ENCODE measurements at places on chromosomes 5 and 9.

DNA sequence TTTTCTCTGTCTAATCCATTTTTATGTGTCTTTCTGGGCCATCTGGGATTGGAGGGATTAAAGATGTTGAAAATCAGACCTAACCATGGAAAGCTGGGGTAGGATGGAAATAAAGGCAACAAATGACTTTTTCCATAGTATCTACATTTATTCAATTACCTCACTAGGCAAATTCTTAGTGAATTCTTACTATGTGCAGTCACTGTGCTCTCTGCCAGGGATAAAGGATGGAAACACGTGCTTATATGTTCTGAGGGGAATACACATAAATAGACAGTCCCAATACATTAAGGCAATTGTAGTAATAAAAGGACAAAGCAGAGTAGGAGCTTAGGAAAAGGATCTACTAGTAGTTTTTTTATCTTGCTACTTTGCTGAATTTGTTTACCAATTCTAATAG lies 214.2 kb downstream of the PRR16 start:
- DNase-seq, result no peak

DNA sequence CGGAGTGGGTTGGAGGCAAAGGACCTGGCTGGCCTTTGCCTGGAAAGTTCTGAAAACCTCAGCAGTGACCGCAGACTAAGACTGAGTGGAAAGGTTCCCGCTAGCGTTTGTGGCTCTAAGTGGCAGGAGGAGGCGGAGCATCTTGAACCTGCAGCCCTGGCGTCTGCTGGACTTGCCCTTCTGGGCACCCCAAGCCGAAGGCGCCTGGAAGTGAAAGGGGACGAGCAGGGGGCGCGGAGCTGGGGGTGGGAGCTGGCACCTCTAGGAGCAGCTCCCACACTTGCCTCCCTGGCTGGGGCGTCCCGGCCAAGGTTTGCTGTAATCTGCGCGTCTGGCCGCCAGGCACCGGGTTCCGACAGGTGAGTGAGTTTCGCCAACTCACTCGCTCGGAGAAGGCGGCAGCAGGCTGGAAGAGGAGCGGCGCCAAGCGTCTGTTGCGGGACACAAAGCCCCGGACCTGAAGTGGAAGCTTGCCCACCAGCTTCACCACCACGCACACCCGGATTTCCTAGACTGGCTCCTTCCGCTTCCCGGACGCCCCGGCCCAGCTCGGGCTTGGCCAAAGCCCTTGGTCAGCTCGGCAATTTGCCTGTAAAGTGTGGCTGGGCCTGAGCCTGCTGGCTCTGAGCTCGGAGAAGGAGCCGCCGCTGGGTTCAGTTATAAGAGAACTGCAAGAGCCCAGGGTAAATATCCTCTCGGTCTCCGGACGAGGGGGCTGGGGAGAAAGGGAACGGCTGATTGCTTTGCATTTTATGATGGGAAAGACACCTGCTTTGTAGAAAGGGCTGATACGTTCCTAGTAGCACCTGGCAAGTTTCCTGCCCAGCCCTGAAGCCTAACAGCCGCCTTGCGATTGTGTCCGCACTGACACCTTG lies at the start of gene GNA14:
Gene GNA14 (minus strand): TSS at position 89 of the 875 bp plus-strand sequence. CDS start 529 bp downstream, outside the sequence.
- DNase-seq, result peak; percentile 17

DNA sequence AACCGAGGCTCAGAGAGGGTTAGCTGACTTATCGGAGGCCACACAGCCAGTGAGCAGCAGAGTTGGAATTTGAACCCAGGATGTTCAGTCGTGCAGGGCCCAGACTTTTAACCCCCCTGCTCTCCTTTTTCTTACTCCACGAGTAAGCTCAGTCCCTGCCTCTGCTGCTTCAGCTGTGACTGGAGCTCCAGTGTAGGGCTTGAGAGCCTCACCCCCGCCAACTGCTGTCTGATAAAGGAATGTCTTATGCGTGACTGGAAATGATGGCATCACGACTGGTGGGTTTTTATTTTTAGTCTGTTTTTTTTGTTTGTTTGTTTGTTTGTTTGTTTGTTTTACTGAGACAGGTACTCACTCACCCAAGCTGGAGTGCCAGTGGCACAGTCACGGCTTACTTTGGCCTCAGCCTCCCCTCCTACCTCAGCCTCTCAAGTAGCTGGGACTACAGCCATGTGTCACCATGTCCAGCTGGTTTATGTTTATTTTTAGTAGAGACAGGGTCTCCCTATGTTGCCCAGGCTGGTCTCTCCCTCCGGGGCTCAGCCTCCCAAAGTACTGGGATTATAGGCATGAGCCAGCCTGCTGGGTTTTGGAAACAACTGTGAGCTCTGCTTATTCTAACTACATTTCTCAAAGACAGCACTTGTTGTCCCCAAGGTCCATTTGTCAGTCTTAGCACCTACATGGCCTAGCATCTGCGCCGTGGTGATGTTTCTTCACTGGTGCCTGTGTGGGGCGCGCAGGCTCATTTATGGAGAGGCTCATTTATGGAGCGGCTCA lies 52.5 kb upstream of the NCS1 start:
- no peak for DNase-seq

DNA sequence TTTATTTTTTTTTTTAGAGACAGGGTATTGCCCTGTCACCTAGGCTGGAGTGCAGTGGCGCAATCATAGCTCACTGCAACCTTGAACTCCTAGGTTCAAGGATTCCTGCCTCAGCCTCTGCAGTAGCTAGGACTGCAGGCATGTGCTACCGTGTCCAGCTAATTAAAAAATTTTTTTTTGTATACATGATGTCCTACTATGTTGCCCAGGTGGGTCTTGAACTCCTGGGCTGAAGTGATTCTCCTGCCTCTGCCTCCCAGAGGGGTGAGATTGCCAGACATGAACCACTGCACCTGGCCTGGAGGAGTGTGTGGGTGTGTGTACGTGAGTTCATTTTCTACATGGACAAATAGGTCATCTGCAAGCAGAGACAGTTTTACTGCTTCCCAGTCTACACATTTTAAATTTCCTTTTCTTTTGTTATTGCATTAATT lies 33.8 kb downstream of the JMY start:
- no peak for DNase-seq

DNA sequence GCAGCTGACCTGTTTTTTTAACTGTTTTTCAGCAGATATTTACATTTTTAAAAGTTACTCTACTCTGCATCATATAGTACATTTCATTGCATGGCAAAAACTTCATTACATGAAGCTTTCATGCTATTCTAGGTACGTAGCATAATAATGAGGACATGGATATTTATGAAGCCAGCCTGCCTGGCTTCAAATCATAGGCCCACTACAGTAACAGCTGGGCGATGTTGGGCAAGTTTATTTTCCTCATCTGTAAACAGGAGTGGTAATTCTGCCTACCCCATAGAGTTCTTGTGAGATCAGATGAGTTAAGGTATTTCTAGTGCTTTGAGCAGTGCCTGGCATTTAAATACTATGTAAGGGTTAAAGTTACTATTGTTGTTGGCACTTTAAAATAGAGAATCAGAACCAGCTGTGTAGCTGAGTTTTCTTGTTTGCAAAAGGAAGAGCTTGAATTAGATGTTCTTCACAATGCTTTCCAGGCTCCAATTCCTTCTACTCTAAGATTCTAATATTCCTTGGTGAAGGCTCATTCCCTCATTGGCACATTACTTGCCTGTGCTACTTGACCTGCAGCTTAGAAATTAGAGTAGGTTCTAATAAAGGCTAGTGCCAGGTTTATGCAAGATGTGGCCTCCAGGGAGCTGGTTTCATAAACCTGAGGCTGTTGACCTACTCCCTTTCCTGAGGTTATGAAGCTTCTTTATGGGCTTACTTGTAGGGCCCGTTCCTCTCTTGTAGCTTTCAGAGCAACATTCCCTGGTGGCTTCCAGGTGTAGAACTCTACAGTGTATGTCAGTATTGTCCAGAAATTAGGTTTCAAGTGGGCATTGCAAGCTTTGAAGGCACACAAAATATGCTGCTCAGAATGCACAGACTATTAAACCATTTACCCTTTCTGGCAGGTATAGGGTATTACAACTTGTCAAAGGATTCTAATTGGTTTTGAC lies 14.5 kb downstream of the ANP32B start:
- no peak for DNase-seq

- no peak for DNase-seq
Observed at GRCh38 chr5:74643111-74643562, 2.6 kb upstream of the ENC1 start.

DNA sequence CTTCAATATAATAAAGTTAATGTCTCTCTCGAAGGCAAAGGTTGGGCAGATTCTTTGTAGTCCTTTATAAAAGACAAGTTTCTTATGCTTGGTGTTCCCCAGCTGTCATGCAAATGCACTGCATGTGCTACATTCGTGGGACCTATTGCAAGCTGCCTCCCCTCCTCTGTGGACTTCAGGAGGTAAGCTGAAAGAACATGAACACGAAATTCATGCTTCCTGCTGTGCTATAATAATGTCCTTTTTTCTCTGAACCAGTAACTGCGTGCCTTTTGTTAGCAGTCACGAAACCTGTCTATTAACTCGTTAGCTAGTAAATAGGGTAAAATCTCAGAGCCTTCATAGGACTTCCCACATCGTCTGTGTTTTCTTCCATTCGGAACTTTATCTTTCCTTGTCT lies 363.5 kb downstream of the CDH9 start:
- DNase-seq, result no peak

DNA sequence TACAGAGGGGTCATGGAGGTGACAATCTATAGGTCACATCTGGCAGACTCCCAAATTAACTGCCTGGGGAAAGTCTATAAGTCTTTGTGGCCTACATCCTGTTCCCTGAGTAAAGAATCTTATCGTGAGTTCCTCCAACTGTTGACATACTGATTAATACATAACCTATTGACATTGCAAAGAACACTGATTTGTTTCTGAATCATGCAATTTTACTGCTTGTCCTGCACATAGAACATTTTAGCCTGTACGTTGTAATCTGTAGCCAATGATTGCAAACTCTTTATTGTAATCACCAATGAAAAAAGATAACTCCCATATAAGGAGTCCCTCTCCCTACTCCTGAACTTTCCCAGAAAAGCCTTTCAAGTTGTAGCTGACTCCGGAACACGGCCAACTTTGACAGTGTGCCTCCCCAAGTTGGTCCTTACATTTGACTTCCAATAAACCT lies 18.8 kb upstream of the OR2K2 start:
- no peak for DNase-seq

GRCh38 chr9:110975278-110975677 lies 63.0 kb downstream of the LPAR1 start:
- no peak for DNase-seq

DNA sequence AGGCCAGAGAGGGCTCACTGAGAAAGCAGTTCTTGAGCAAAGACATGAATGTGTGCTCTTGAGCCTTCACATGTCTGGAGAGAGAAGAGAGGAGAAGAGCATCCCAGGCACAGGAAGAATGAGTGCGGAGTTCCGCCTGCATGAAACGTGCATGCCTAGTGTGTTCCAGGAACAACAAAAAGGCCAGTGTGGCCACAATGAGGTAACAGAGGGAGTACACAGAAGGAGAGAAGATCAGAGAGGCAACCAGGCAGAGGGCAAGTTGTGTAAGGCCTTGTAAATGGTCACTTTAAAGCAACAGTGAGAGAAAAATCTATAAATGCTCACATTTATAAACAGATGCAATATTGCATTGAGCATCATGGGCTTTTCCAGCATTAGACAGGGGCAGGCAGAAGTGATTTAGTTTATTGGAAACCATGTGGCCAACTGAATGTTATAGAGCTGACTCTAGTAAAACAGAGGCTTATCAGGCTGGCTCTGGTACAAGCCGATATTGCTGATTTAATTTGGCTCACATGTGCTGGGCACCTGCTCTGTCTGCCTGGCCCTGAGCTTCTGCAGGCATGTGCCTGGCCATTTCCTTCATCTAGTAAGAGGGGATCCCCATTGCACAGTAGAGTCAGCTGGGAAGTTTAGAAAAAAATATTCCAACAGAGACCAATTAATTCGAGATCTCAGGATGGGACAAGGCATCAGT lies 185.3 kb downstream of the SAXO1 start:
- no peak for DNase-seq

DNA sequence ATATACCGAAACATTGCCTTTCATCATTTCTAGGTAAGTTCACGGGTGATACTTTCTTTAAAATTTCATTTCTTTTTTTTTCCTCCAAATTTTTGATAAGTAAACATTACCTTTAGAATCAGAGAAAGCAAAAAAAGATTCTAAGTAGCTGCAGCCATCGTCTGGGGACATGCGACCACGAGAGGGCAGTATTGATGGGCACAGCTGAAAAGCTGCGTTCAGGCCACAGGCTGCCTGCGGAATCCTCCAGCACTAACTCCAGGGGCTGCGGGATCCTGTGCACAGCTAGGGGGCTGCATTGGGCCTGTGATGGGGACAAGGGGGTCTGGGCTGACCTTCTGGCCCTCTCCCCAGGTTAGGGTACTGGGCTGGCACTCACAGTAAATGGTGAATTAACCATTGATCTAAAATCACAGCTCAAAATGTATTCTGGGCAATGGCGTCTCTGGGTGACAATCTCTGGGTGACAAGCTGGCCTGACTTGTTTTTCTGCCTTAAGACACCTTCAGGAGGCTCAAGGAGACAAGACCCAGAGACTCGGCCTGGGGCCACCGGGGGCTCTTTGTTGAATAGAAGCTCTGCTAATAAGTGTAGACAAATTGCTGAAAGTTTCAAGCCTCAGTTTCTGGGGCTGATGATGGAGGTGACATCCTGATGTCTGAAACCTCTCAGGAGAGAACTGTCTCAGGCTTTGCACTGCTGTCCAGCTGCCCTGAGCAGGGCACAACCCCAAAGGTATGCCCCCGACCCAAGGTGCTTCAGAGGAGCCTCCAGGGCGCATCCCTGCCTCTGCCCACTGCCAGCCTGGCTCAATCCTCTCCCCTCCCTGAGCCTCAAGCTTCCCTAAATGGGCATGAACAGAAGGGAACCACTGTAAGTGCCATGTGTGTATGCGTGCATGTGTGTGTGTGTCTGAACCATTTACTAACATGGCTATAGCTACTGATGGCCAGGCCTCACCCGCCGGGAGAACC lies 44.3 kb upstream of the SARDH start:
- DNase-seq, result peak; percentile 73

DNA sequence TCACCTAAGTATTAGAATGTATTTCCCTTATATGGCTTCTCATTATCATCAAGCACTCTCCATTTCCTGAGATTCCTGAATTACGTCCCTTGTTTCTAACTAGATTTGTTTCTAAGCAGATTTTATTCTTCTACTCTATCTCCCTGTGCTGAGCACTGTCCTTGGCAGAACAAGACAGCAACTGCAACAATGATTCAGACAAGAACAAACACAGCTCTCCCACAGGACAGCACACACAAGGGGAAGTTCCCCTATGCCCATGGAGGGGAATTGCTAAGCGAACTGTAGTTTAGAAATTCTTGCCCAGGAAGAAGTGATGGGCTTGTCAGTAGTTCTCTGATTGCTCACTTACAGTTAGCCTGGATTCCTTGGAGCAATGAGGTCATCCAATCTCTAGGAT lies 759.9 kb downstream of the DTWD2 start:
- no peak for DNase-seq

Measured in midbrain (tissue), 1 donor.